ENCODE measurements at places on chromosomes 3 and 15. TPM values are rescaled to one million over a fixed set of nuclear protein-coding genes. Genes with fewer than 3 reads are reported as not detected.

WDR76 gene
- 14.5 TPM for total RNA-seq

CCR4 gene
- total RNA-seq = not detected

GPR62 gene
- not detected for total RNA-seq

TRAT1 gene
- not detected for total RNA-seq

CLDN1 gene
- total RNA-seq = 6.2 TPM

LYZL4 gene
- total RNA-seq = not detected

PLSCR2 gene
- total RNA-seq = not detected

GABRR3 gene
- total RNA-seq = not detected

ZBTB47 gene
- 10.5 TPM for total RNA-seq

SPATA12 gene
- not detected for total RNA-seq

DPPA2 gene
- total RNA-seq = not detected

DAZL gene
- not detected for total RNA-seq

COLQ gene
- 0.16 TPM for total RNA-seq

IQCF5 gene
- total RNA-seq = not detected

KLF15 gene
- total RNA-seq = not detected

CD86 gene
- 0.16 TPM for total RNA-seq

SPTBN5 gene
- total RNA-seq = 0.31 TPM

GOLGA6D gene
- total RNA-seq = not detected

LRRC31 gene
- not detected for total RNA-seq

BOC gene
- 5.2 TPM for total RNA-seq

DUOX2 gene
- not detected for total RNA-seq

ADAMTS9 gene
- total RNA-seq = 0.08 TPM

Measured in hair follicular keratinocyte (primary cell).